Mucosa of descending colon (tissue), 3 donors: ENCODE measurements at places on chromosomes 4 and X. TPM values are rescaled to one million over a fixed set of nuclear protein-coding genes. Genes with fewer than 3 reads are reported as not detected.
A peak's percentile ranks its signal among the peaks of the same experiment; 100 is the strongest.

Gene OPN1MW2
- total RNA-seq, result not detected

Gene FAT4
- 2.5 TPM for total RNA-seq

Gene SH2D1A
- 0.75 TPM for total RNA-seq

Gene SLC4A4
- total RNA-seq, result 102 TPM

DNA sequence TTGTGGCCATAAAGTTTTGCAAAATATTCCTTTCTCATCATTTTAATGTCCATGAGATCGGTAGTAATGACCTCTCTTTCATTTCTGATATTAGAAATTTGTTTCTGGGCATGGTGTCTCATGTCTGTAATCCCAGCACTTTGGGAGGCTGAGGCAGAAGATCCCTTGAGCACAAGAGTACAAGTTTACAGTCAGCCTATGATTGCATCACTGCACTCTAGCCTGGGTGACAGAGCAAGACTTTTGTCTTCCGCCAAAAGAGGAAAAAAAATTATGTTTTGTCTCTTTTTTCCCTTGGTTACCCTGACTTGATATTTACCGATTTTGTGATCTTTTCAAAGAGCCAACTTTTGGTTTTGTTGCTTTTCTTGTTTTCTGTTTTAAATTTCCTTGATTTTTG is 10.8 kb upstream of the NKAP start:
- DNase-seq, result no peak

DNA sequence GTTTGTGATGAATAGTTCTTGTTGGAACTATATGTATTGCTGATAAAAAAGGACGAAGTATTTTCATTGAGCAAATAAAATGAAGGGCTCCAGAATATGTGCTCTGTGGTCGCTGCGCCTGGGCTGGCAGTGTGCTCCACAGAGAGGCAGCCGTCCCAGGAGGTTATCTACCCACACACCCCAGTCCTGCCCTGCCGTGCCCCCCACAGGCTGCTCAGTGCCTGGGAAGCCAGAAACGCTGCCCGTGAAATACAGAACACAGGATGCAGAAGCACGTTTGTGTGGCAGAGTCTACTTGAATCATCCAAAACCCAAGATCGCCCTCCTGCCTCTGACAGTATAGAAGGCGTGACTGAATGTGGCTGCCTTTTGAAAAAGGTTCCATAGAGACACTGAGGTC is 1.4 kb downstream of the CLDN22 start:
- DNase-seq, result no peak

DNA sequence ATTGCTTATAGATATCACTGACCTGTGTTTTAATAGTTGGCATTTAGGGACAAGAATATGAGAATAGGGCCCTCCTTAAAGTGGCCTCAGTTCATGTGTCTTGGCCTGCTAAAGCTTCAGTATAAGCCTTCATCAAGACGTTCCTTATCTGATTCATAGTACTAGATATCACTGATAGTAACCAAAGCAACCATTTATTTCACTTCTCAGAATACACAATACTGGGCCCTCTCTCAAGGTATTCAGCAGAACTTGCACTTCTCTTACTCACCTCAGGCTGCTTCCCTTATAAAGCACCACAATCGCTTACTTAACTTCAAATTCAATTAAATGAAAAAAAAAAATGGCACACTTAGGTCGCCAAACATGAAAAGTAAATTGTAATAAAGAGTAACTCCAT is 259.4 kb upstream of the PCDH7 start:
- DNase-seq, result no peak

DNA sequence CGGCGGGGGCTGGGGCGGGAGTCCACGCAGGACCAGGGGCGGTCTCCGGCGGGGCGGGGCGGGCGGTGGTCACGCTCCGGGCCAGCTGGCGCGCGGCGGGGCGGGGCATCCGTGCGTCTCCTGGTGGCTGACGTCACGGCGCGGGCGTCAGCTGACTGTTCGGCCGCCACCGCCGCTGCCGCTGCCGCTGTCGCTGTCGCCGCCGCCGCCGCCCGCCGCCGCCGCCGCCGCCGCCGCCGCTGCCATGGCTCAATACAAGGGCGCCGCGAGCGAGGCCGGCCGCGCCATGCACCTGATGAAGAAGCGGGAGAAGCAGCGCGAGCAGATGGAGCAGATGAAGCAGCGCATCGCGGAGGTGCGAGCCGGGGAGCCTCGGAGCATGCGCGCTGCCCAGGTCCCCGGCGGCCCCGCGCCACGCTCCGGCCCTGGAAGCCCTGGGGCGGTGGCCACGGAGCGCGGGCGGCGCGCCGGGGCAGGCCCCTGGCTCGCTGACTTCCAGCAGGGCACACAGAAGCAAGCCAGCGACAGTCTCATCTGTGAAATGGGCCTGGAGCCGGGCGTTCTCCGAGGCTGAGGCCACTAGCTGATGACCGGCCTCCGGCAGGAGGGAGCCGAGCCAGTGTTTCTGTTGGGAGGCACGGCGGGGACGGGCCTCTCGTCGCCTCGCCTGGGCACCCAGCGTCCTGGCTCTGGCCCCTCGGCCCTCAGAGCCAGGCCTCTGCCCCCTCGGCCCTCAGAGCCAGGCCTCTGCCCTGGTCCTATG is at the start of gene FAM50A:
FAM50A (plus strand) TSS at position 150 of the 763 bp plus-strand sequence; CDS start at position 245, 95 bp downstream.
- DNase-seq, result peak; percentile 88

GRCh38 chr4:1945124-1945895 is 63.5 kb downstream of the NELFA start:
- DNase-seq, result no peak

DNA sequence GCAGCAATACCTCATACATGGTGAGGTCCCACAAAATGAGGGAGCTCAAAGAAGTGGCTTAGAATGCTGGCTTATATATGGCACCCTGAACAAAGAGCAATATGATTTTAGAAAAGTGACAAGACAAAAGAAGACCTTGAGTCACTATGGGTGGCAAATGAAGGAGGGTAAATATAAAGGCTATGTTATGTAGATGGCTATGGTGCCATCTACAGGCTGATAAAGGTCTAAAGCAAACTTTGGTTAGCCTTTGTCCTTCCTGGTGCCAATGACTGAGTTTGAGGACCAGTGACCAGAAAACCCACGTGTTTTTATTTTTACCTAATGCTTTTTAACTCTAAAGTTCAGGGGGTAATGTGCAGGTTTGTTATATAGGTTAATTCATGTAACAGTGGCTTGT is 151.8 kb downstream of the CCNG2 start:
- DNase-seq, result peak; percentile 2
